Activated CD4-positive, alpha-beta T cell treated with anti-CD3 and anti-CD28 coated beads, Interleukin-2, amount 50 U/mL, for 48 hours (primary cell): ENCODE measurements at places on chromosomes 1 and 21.

DNA sequence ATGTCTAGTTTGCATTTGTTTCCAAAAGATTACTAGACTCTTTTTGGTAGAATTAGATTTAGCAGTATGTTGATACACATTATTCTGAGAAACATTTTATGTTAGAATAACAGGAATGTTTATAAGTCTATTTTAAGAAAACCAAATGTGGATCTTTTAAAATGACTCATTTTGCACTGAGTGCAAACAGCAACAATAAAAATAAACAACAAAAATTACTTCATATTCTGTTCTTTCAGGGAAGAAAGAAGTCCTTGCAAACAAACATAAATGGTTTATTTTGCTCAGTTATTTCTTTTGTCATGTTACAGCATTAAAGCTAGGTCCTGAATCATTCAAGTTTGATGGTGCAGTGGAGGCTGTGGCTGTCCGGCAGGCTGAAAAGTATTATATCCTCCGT is 106.8 kb upstream of the TENT5C start:
- no peak for DNase-seq

DNA sequence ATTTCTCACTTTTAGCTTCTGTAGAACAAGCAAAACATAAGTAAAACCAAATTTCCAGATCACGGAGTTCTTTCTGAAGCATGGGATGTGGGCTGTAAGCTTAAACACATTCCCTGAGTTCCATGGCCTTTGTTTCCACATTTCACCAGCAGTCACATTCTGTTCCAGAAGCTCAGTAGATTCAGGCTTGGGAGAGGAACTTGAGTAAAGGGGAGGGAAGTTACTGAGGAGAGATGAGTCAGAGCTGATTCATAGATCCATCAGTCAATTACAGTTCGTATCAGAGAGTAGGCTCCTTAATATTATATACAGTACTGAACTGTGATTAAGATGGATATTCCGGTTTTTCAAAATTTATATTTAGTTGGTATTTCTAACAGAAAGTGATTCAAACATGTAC is 614.3 kb downstream of the NCAM2 start:
- DNase-seq: no peak

DNA sequence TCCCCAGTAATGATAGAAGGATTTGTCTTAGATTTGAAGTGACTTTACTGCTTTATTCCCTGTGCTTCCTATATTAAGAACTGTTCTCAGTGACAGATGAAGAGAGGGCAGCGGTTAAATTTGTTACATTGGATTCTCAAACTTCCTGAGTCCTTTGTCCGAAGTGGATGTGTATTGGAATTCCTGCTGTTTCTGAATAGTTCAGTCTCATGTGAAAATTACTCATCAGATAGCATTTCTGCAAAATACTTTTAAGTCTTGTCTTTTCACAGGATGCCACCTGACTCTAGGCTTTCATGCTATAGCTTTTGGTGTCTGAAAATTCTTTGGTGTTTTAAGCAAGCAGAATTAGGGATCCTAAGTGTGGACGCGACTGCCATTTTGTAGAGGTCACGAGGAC is 83.6 kb downstream of the PRDM2 start:
- DNase-seq: no peak

DNA sequence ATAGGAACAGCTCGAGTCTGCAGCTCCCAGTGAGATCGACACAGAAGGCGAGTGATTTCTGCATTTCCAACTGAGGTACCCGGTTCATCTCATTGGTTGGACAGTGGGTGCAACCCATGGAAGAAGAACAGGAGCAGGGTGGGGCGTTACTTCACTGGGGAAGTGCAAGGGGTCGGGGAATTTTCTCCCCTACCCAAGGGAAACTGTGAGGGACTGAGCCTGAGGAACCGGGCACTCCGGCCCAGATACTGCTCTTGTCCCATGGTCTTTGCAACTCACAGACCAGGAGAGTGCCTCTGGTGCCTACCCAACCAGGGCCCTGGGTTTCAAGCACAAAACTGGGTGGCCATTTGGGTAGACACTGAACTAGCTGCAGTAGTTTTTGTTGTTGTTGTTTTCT is 307.1 kb downstream of the AMY1C start:
- DNase-seq: no peak

DNA sequence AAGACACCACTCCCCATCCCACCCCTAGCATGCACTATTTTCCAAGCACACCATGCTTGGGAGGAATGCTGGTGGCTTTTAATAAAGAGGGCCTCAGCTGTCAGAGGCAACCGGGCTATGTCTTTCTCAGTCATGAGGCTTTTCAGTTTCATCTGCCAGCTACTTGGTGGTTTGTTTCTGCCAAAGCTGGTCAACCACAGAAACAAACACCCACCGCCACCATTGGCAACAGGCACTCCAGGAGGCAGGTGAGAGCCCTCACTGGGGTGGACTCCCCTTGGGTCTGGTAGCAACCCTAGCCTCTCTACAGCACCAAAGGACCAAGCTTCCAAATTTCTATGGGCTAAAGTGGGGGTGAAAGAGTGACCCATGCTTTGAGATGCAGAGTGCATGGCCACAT is 54.3 kb upstream of the CD1D start:
- peak; percentile 11 for DNase-seq

DNA sequence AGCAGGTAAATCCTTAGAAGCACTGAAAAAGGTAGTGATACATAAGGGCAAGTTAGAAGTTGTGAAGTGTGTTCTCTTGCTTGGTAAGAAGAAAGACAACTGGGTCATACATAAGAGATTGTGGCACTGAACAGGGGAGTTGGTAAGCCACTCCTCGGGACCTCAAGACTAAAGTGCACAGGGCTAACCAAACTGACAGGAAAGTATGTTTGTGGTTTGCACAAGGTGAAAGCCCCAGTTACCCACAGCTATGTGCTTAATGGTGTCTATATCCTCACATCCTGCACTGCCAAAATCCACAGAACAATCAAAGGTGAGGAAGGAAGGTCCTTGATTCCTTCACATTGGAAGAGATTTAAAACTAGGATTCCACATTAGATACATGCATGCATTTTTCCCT is 276.5 kb downstream of the DNM3 start:
- no peak for DNase-seq

GRCh38 chr1:212628813-212629415 is 20.4 kb downstream of the ATF3 start:
- DNase-seq: no peak

DNA sequence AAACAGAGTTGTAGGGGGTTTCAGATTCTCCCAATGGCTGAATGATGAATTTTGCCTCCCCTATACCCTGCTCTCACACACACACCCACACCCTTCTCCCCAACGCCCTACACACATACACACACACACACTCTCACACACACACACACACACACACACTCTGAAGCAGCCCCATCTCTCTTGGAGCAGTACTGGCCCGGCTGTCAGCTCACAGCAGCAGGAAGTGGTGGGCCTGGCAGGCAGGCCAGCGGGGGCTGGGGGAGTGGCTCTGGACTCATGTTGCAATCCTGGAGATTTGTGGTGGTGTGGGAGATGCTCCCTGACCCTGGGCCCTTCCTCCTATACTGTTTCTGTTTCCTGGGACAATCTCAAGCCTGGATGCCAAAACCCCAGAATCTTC is 2.2 kb downstream of the IKBKE start:
- DNase-seq: peak; percentile 32

DNA sequence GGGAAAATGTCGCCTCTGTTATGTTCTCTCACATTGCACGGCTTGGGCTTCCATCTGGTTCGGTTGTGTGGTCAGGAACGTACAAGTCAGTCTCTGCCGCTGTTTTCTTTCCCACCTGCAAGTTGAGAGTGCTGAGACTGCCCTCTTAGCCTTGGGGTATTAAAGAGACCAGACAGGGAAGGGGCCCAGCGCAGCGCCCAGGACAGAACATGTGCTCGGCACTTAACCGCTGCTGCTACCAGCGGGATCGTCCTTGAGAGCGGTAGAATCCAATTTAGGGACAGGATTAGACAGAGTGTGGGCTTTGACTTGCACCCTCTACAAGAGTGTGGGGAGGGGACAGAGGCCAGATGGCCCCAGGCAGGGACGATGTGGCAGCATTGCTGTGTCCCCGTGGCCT is 17.7 kb upstream of the AGPAT3 start:
- DNase-seq: no peak

DNA sequence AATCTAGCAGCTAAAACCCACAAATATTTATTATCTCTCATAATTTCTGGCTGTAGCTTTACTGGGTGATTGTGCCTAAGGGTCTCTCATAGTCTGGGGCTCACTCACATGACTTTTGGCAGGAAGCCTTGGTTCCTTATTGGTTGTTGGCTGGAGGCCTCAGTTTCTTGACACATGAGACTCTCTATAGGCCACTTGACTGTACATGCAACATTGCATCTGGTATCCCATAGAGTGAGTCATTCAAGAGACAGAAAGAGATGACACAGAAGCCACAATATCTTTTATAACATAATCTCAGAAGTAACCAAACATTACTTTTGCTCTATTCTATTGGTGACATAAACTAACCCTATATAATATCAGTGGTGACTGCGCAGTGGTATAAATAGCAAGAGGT is 128.5 kb upstream of the HNRNPU start:
- DNase-seq: no peak

GRCh38 chr1:201264072-201264471 is 19.2 kb upstream of the PKP1 start:
- DNase-seq: no peak

DNA sequence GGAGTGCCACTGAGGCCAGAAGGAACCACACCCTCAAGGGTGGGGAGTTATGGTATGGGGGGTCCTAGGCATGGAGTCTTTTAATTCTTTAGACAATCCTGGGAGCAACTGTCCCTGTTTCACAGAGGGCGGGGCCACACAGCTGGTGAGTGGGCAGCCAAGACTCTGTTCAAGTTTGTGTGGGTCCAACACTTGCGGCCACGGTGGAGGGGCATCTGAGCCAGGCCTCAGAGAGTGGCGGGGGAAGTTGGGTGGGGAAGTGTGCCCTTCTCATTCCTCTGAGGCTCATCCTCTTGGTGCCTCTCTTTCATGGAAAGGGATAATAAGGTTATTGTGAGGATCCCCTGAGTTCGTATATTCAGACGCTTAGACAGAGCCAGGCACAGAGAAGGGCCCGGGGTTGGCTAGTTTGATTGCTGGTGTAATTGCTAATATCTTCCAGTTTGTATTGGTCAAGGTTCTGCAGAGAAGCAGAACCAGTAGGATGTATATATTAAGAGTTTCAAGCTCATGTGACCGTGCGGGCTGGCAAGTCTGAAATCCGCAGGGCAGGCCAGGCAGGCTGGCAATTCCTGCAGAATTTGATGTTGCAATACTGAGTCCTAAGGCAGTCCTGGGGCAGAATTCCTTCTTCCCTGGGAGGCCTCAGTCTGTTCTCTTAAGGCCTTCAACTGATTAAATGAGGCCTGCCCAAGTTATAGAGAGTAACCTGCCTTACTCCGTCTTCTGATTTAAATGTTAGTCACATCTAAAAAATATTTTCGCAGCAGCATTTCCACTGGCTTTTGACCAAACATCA is 15.9 kb downstream of the PCSK9 start:
- no peak for DNase-seq
